AG09309 (cell line): ENCODE measurements at places on chromosomes 4 and X.

GRCh38 chr4:122960611-122961000 is 38.2 kb upstream of the NUDT6 start:
- no peak for DNase-seq

DNA sequence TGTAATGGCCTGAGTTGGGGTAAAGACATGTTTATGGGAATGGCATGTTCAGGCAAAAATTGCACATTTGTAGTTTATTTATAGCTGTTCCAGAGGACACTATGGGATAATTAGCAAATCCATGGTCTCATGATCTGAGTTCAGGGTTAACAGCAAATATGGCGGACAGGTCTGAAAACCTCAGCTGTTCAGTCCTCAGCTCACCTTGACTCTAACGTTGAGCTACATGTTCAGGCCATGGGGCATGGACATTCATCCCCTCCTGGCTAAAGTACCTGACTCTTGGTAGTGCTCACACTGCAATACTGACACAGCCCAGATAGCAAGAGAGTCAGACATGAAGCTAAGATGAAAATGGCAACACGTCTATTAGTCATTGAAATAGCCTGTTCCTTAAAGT is 161.6 kb upstream of the GPC4 start:
- DNase-seq, result no peak

- no peak for DNase-seq
Measured at GRCh38 chr4:165152527-165152926, 39.9 kb upstream of the TMEM192 start.

DNA sequence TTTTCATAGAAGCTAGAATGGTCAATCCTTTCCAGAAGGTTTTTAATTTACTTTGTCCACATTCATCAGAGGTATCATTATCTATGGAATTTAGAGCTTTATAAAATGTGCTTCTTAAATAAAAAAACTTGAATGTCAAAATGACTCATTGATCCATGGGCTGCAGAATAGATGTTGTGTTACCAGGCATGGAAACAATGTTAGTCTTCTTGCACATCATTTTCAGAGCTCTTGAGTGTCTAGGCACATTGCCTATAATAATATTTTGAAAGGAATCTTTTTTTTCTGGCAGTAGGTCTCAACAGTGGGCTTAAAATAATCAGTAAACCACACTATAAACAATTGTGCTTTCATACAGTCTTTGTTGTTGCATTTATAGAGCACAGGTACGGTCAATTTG is 200.3 kb downstream of the FAT4 start:
- no peak for DNase-seq

GRCh38 chrX:74338852-74339251 is 34.9 kb downstream of the ZCCHC13 start:
- no peak for DNase-seq

- DNase-seq, result no peak
Measured at GRCh38 chr4:113760094-113760794, 1.3 kb downstream of the CAMK2D start.
